ENCODE measurements at places on chromosomes 16 and 17. TPM values are rescaled to one million over a fixed set of nuclear protein-coding genes. Genes with fewer than 3 reads are reported as not detected.

The AKAP1 gene
- total RNA-seq, result 64.3 TPM

The ZNF469 gene
- total RNA-seq, result 1.3 TPM

The C17orf100 gene
- 0.90 TPM for total RNA-seq

The ABCA10 gene
- 0.41 TPM for total RNA-seq

The CEP20 gene
- total RNA-seq, result 50.2 TPM

The TMEM235 gene
- total RNA-seq, result not detected

The UTS2R gene
- not detected for total RNA-seq

The ZFHX3 gene
- 0.29 TPM for total RNA-seq

The ABCC11 gene
- 0.05 TPM for total RNA-seq

The TBC1D3K gene
- total RNA-seq, result not detected

The PPP1R1B gene
- 0.18 TPM for total RNA-seq

The SIRT7 gene
- total RNA-seq, result 46.3 TPM

The OXLD1 gene
- total RNA-seq, result 35.3 TPM

The CUEDC1 gene
- total RNA-seq, result 0.58 TPM

The SRP68 gene
- total RNA-seq, result 88.4 TPM

The LAT gene
- 259 TPM for total RNA-seq

The CCL4L2 gene
- total RNA-seq, result 517 TPM

The RPH3AL gene
- 2.2 TPM for total RNA-seq

The TELO2 gene
- total RNA-seq, result 103 TPM

The RNF135 gene
- total RNA-seq, result 4.8 TPM

The FGF11 gene
- 0.28 TPM for total RNA-seq

The PRM3 gene
- not detected for total RNA-seq

The TMEM88 gene
- total RNA-seq, result 8.9 TPM

The C16orf46 gene
- 1.6 TPM for total RNA-seq

The TNP2 gene
- total RNA-seq, result not detected

The MPV17L gene
- 0.40 TPM for total RNA-seq

The SMCR8 gene
- total RNA-seq, result 22.3 TPM

The ABCC12 gene
- not detected for total RNA-seq

The KRT14 gene
- total RNA-seq, result not detected

The CCR7 gene
- total RNA-seq, result 109 TPM

The GDPD3 gene
- 3.3 TPM for total RNA-seq

The PPP4C gene
- 147 TPM for total RNA-seq

The KRTAP4-1 gene
- total RNA-seq, result not detected

The TNFRSF12A gene
- 4.2 TPM for total RNA-seq

The SGF29 gene
- total RNA-seq, result 44.5 TPM

The NRN1L gene
- total RNA-seq, result not detected

The TSPAN10 gene
- total RNA-seq, result 0.11 TPM

The SPATA22 gene
- total RNA-seq, result not detected

The CTRB1 gene
- total RNA-seq, result 3.4 TPM

The AATK gene
- total RNA-seq, result 3.8 TPM

The RUNDC3A gene
- not detected for total RNA-seq

The KRT12 gene
- total RNA-seq, result not detected

The PRSS36 gene
- total RNA-seq, result 0.40 TPM

The MYH11 gene
- total RNA-seq, result 0.33 TPM

The ASIC2 gene
- not detected for total RNA-seq

The MEFV gene
- not detected for total RNA-seq

The SLC9A5 gene
- 3.6 TPM for total RNA-seq

The HOXB1 gene
- total RNA-seq, result not detected

All from activated T-cell treated with anti-CD3 and anti-CD28 coated beads, Interleukin-2, amount 50 U/mL, for 4 hours (primary cell).